ENCODE measurements at places on chromosomes 3 and 15.

GRCh38 chr15:70699890-70700289, 63.5 kb downstream of the UACA start:
- DNase-seq, result no peak

DNA sequence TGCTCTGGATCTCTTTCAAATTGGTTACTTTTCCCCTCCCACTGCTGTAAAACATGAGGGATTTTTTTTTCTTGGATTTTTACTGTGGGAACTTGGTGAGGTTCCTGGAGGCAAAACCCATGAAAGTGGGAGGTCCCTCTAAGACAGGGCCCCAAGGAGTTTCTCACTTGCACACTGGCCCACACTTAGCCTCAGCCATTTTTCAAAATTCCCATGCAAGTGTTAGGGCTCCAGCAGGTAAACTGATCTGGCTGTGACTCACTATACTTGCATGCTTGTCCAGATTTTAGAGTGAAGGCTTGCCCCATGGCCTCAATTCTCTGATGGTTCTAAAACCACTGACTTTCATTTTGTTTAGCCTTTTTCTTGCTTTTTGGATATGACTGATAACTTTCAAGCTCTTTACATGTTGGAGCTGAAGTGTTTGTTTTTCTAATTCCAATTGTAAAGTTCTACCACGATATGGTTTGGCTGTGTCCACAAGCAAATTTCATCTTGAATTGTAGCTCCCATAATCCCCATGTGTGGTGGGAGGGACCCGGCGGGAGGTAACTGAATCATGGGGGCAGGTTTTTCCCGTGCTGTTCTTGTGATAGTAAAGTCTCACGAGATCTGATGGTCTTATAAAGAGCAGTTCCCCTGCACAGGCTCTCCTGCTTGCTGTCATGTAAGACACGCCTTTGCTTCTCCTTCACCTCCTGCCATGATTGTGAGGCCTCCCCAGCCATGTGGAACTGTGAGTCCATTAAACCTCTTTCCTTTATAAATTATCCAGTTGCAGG, 37.7 kb downstream of the MCCC1 start:
- DNase-seq, result no peak

DNA sequence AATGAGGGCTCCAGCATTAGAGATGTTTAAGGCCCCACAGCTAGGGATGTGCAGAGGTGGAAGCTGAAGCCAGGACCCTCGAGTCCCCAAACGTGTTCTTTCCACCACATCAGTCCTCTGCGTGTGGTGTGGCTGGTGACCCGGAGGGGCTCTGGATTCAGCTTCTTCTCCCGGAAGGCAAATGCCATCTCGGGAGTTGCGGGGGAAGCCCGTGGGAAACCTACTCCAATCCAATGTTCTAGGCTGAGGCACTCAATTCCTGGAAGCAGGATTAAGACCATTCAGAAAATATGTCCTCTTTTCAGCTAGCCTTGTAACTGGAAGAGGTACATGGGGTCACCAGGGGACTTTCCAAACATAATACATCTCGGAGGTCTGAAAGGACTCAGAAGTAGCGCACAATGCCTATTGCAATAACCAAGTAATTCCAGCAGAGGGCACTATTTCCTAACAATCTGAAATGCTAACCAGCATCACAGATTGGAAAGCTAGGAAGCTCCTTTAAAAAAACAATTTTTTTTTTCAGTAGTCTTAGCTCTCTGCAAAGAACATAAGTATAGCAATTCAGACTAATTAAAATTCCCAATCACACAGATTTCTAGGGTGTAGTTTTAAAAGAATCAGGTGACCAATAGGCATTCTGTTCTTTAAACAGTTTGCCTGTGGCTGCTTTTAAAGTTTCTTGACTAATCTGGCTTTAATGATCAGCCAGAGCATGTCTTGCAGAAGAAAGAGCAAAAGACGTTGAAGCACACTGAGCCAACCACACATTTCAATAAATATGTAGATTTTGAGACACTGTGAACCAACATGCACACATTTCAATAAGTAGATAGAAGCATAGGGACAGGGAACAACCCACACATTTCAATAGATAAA, 36.1 kb downstream of the BNC1 start:
- peak; percentile 70 for DNase-seq

DNA sequence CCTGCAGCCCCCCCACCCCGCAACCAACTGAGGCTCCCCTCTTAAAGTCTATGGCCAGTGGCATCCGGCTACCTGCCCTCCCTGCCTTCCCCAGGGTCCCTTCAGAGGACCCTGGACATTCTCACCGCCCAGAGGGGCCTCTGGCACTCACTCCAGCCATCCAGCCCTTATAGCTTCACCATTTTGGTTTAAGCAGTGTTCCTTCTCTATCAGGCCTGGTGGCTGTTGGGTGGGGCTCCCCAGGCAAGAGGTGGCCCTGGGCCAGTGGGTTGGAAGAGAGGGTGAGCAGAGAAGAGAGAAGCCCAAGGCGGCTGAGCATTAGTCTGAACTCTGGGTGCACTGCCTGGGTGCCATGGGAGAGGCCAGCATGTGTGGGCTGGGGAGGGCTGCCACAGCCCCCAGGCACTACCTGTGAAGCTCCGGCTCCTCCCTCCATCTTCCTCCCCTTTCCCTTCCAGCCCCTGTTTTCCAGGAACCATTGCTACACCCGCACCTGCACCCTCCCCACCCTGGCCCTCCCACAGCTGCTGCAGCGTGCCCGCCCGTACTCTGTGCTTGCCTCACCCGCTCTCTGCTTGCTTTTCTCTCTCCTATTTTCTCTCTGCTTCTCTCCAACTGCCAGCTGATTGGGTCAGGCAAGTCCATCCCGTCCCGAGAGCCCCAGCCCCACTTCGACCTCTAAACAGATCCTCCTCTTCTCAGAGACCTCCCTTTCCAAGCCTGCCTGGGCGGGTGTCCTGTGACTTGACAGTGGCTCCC, 168.2 kb downstream of the TBC1D2B start:
- DNase-seq, result no peak

DNA sequence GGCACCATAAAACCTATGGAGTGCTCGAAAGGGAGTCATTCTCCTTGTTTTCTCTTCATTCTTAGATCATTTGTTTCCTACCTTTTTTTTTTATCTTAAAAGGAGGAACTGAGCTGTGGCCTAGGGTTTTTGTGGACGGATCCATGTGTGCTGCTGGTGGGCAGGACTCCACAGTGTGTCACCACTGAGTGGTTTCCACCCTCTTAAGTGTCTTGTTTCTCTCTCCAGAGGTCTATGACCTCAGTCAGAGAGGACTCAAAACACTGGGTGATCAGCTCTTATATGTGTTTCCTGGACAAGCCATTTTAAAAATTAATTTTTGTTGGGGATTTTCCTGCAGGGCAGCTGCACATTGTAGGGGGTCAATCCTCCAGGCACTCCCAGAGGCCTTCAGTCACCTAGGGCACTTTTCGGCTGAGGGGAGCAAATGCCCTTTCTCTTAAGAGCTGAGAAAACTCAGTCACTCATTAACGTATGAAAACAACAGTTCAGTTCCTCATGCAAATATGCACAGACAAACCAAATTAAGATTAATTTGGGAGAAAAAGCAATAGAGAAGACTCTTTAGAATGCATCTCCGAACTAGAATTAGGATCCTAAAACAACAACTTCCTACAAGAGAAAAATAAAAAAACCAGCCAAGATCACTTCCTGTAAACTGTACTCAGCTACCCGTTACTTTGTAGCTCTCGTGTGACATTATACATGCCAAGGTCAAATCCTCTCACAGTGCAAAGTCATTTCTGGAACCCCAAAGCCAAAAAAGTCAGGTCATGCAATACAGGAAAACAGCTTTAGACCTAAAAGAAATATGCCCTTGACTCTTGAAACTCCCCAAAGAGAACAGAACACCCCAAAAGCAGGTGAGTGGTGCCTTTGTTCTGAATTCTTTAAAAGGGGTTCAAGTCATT, 27.6 kb upstream of the FAM3D start:
- no peak for DNase-seq

Measured in NT2/D1 (cell line).